Stimulated activated CD8-positive, alpha-beta memory T cell treated with anti-CD3 and anti-CD28 coated beads, Interleukin-12 subunit alpha, Interleukin-12 subunit beta, amount 100 ng/mL, for 4 hours (primary cell): ENCODE measurements at places on chromosomes 5 and 9.

- DNase-seq: no peak
Measured at GRCh38 chr5:57346328-57346727, 136.3 kb downstream of the ACTBL2 start.

DNA sequence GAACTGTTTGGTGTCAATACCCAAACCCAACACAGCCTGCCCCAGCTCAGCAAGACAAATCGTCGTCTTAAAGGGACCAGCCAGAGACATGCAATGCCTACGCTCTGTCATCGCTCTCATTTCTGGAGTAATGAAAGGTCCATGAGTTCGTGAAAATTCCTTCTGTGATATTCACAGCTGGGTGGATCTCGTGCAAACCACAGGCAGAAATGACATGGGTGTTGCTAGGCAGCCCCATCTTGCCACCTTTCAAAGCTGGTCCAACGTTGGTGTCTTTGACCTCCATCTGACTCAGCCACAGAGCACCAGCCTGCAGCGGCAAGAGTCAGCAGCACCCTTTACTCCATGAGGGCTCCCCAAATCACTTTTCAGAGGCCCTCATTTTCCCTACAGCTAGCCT, 215.3 kb downstream of the SLIT3 start:
- DNase-seq: no peak

DNA sequence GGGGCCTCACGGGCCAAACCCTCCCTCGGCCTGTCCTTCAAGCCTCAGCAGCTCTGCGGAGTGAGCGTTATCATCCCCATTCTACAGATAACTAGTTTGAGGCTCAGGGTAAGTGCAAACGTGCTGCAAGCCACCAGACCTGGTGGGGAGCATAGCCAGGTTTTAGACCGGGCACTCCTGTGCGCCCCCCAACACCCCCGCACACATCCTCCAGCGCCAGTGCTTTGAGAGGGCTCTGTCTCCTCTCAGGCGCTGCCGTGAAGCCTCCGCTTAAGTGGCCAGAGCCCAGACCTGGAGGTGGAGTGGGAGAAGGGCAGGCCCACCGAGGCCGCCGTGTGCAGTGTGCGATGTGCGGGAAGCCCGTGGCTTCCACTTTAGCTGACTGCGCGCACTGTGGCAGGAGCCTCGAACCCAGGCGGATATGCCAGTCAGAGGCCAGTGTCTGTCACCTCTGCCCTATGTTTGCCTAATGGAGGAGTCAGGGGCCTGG, 1.6 kb upstream of the MGAT1 start:
- peak; percentile 17 for DNase-seq

DNA sequence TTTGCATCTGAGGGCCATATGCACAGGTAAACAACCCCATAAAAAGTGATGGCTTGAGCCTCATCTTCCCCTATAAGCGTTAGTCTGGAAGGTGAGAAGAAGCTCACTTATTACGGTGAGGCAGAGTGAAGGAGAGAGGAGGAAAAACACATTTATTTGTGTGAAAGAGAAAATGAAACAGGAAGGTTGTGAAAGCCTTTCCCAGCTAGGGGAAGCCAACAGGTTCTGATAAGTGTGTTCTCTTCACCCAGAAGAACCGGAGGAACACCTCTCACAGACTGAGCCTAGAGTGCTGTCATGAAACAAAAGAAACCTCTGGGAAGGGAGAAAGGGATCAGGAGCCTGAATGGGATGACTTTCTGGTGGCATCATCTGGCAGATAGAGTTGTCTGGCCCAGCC, 192.5 kb downstream of the PTTG1 start:
- no peak for DNase-seq

GRCh38 chr5:87686975-87687374, 274.2 kb upstream of the CCNH start:
- no peak for DNase-seq

GRCh38 chr5:109006129-109006528, 258.4 kb downstream of the FER start:
- DNase-seq: no peak
